Activated T-cell treated with anti-CD3 and anti-CD28 coated beads for 4 hours (primary cell): ENCODE measurements at places on chromosomes 6 and 20.

GRCh38 chr6:7673063-7673536, 52.8 kb upstream of the BMP6 start:
- no peak for DNase-seq

DNA sequence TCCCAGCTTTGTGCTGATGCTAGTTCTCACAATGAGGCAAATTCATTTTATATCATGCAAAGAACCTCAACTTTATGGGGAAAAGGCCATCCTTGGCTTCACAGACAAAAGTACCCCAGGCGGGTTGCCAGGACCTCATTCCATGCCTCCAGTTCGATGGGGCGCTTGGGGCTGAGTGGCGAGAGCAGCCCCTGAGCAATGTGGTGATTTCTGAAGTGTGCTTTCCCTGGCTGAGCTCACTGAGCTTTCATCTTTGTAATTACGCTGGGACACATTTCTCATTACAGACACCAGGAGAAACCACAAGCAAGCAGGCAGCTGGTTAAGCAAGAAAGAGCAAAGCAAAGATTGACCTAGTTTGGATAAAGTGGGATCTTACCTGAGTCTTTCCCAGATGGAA, 301.5 kb upstream of the CDH4 start:
- no peak for DNase-seq

- no peak for DNase-seq
Measured at GRCh38 chr6:132458887-132459604, 53.9 kb downstream of the STX7 start.

DNA sequence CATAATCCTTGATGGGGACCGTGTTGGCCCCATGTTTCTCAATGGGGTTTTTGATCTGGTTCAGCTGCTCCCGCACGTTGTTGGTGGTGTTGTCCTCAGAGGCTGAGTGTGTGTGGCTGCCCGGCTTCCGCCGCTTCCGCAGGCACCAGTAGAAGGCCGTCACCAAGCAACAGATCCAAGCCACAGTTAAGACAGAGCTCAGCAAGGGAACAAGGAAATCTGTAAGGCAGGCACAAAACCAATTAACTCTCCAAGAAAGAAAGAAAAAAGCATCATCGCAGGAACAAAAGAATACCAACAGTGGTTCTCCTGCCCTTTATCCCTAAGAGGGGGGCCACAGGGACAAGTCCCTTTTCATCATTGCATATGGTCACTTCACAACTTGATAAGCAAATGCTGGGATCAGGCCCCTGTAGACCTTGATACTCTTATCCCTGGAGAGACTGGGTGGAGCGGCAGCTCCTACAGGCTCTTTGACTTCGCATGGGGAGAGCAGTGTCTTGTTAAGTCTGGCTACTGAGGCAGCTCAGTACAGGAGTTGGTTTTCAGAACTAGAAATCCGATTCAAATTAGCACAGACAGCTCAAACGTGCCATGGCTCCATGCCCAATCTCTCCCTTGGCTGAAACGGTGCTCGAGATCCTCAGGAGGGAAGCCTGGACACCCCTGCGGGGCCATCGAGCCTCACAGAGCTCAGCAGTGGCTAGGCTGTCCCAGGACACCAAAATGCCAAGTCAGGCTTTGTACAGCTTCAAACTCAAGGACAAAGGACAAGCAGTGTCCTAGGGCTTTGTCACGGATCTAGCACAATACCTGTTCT, 33.9 kb downstream of the JAG1 start:
- no peak for DNase-seq

- no peak for DNase-seq
Measured at GRCh38 chr6:78243519-78243918, 590.7 kb downstream of the MEI4 start.
